NCI-H1092 treated with DMSO at 0.1 percent for 48 hours (cell line): ENCODE measurements at places on chromosomes 4 and X.

DNA sequence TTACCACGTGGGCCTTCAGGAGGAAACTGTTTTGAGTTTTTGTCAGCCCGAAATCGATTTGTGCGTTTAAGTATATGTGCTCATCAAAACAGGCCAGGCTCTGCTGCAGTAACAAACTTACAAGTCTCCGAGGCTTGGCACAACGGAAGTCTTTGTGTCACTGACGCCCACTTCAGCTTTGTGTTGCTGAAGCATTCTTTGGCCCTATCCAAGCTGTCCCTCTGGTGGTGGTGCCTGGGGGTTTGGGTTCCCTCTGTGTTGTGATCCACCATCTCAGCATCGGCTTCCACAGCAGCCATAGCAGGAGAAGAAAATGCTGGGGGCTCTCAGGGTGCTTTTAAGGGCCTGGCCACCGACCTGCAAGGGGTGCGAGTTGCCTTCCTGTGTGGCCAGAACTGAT, 176.4 kb downstream of the PTTG2 start:
- DNase-seq, result no peak

GRCh38 chr4:114926583-114926982, 186.8 kb downstream of the NDST4 start:
- no peak for DNase-seq

GRCh38 chr4:129998436-129999150, 902.6 kb downstream of the C4orf33 start:
- DNase-seq, result no peak

- no peak for DNase-seq
Measured at GRCh38 chrX:281166-281999, at the start of gene PLCXD1. Gene PLCXD1 (plus strand): TSS chrX:281381. CDS start chrX:284188, 2,807 bp downstream.

DNA sequence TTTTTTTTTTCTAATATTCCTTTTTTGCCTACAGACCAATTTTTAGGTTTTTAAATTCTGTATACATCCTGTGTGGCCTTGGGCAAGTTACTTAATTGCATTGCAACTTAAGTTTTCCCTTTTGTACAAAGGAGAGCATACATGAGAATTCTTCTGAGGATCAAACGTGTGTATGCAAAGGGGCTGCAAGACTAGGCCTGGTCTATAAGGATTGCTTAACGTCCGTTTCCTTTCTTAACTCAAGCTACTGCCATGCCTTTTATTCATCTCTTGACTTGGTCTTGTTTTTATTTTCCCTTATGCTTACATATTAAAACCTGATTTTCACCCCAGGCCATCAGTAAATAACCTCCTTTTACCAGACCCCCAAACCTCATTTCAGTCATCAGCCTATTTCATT, 13.6 kb downstream of the RBPJ start:
- DNase-seq, result no peak

DNA sequence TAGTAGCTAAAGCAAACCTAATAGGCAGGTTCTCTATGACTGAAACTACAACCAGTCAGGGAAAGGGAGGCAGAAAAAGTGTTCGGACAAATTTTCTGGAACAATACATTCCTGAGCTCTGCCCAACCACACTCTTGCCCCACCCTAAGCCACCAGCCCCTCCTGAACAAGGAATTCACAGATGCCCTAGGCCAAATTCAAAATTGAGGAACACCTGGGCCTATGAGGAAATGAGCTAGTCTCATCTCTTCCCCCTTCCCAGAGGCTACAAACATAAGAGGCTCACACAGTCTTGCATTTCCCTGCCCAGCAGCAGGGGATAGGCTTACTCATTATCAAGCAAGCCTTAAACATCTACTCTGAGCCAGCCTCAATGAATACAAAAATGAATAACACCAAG, 284.7 kb downstream of the ZNF674 start:
- DNase-seq, result no peak

DNA sequence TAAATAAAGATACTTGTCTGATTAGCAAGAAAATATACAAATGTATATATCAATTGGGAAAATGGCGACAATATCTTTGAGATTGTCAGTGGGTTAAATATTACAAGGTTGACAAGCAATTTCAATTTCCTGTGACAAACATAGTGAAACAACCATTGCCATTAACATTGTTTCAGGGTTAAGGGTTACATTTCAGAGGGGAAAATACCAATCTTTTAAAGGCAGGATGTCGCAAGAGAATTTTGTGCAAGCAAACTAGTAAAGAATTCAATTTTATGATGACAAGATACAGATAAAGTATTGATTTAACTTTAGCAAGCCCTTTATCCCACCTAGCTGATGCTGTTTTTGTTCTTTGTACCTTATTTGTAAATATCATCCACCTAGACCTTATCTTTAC, 305.8 kb upstream of the GRIA3 start:
- no peak for DNase-seq

DNA sequence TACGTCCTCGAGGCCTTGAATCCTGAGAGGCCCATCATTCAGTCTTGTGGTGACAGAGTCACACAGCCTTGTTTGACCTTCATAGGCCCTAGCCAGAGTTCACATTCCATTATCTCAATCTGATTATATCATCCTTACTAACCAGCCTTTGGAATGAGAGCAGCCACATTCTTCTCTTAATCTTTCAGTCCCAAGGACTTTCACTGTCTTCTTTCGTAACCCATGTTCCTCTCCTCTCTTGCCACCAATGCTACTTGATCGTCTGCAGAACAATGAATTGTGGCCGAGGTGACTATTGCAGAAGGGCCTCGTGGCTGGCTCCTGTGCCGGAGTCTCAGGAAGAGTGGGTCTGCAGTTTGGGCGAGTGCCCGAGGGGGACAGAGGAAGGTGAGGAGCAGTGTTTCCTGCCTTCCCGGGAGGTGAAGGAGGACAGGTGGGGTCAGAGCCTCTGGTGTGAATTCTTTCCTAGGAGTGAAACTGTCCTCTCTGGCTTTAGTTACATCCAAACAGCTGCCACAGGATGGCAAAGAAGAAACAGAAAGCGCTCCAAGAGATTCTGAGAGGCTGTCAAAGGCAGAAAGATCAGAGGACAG, 94.6 kb downstream of the LIMCH1 start:
- DNase-seq, result no peak

DNA sequence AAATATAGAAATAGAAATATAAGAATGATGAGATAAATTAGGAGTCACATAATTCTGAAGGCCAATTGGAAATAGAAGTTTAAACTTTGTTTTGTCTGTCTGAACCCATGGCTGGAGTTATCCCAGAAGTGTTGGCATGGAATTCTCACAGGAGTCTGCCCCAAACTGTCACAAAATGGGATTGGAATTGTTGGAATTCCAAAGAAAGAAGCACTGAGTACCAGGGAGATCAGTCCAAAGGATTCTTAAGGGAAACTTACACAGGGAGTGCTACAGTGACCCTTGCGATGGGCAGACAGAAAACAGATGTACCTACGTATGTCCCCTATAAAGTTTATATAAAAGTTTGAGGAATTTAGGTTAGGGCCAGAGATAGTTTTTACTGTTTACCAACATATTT, 1607.7 kb downstream of the ARAP2 start:
- DNase-seq, result no peak

- DNase-seq, result no peak
Measured at GRCh38 chr4:113221990-113222389, 172.5 kb downstream of the ANK2 start.

GRCh38 chr4:163482190-163482589, 8.6 kb upstream of the TKTL2 start:
- DNase-seq, result no peak

DNA sequence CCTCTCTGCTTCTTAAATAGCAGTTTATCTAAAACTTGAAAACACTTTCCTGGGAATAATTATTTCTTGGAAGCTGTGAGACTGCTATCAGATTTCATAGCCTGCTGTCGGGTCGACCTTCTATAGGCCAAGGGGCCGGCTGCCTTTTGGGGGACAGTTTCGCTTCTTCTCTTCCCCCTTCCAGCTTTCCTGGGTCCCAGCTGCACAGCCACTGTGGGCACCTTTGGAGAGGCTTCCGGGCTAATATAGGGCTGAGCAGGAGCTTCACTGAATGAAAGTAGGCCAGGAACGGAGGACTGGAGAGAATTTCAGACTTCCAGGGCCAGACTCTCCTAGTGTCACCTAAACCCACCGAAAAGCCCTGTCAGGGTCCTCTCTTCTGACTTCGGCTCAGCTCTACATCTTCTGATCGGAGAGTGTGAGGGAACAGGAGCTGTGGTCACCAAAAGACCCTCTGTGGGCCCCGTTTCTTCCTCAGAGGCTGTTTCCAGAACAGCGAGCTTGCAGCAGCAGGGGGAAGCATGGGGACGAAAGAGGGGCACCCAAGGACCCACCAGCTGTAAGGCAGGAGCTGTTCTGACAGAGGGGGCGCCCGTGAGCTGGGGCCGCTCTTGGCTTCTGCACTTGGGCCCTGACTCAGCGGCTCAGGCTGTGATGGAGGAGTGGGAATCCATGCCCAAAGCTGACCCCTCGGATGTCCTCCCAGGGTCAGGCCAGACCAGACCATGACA, 620.6 kb downstream of the BCOR start:
- DNase-seq, result no peak

DNA sequence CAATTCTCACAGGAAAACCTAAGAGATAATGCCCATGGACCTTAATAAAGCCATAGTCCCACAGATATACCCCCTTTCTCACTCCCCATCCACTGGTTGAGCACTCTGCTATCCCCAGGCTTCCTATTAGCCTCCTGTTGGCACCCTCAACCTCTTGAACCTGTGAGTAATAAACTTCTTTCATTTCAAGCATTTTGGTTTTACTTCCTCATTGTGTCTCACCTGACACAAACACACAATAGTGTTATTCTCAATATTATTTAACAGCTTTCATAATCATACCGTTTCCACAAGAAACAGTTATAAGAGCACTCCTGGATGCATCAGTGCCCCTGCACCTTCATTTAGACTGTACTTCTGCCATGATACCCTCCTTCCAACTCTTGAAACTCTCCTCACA, 56.8 kb downstream of the TRPC5 start:
- DNase-seq, result no peak

- no peak for DNase-seq
Measured at GRCh38 chrX:11996810-11997209, 141.5 kb upstream of the FRMPD4 start.

- DNase-seq, result peak; percentile 98
Measured at GRCh38 chr4:113762186-113763028, 869 bp upstream of the CAMK2D start.

- no peak for DNase-seq
Measured at GRCh38 chrX:102966701-102967100, 29.6 kb downstream of the RAB40AL start.

DNA sequence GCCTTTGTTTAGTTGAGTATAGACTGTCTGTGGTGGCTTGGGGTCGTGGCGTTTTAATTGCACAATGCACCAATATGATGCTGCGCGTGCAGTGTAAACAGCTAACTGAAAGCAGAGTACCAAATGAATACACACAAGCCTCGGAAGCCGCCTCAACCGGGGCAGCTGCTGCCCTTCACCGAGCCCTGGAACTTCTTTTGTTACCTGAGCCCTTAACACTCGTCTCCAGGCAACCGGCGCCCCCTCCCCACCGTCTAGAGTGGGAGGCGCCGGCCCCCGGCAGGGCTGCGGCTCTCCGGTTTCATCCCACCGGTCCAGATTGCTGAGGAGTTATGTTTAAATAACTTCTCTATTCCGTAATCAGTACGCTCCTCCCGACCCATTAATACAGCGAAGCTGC, 173.2 kb upstream of the TBL1X start:
- peak; percentile 94 for DNase-seq

GRCh38 chr4:4614925-4615678, 73.3 kb upstream of the STX18 start:
- no peak for DNase-seq

GRCh38 chrX:24002167-24002566, 24.8 kb downstream of the KLHL15 start:
- DNase-seq, result no peak

- DNase-seq, result no peak
Measured at GRCh38 chr4:36099509-36099908, 144.8 kb downstream of the ARAP2 start.

- no peak for DNase-seq
Measured at GRCh38 chr4:52600275-52600674, 58.8 kb downstream of the USP46 start.

- no peak for DNase-seq
Measured at GRCh38 chr4:61994036-61994435, 793.9 kb downstream of the ADGRL3 start.

DNA sequence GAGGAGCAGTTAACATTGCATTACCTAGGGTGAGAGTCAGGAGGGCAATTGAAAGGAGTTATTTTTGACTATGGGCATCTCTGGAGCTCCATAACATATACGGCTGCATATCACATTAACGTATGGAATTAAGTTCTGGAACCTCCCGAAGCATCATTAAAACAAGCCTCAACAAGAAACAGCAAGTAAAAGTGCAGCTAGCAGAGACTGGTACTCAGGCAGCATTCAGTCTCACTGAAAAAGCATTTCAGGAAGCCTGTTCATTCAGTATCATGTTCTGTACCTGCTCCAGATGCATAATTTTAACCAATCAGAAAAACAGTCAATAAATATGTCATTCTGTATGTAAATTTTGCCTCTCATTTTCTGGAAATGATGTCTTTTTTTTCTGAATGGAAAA, 299.6 kb downstream of the EPHA5 start:
- no peak for DNase-seq
